CMK (cell line): ENCODE measurements at places on chromosomes 5 and 9.

DNA sequence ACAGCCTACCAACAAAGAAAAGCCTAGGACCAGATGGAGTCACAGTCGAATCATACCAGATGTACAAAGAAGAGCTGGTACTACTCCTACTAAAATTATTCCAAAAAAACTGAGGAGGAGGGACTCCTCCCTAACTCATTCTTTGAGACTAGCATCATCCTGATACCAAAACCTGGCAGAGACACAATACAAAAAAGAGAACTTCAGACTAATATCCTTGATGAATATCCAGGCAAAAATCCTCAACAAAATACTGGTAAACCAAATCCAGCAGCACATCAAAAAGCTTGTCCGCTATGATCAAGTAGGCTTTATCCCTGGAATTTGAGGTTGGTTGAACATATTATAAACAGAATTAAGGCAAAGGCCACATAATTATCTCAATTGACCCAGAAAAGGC is 900.4 kb upstream of the ARRDC3 start:
- no peak for DNase-seq

- DNase-seq = no peak
These were observed 154.7 kb downstream of the FAM114A2 start for GRCh38 chr5:153883854-153884611.

- no peak for DNase-seq
These were observed 51.0 kb upstream of the PSD2 start for GRCh38 chr5:139744471-139745131.

GRCh38 chr5:104650313-104651055 is 1087.9 kb upstream of the NUDT12 start:
- DNase-seq = no peak

GRCh38 chr5:161286066-161286655 is 260.4 kb downstream of the GABRB2 start:
- no peak for DNase-seq

DNA sequence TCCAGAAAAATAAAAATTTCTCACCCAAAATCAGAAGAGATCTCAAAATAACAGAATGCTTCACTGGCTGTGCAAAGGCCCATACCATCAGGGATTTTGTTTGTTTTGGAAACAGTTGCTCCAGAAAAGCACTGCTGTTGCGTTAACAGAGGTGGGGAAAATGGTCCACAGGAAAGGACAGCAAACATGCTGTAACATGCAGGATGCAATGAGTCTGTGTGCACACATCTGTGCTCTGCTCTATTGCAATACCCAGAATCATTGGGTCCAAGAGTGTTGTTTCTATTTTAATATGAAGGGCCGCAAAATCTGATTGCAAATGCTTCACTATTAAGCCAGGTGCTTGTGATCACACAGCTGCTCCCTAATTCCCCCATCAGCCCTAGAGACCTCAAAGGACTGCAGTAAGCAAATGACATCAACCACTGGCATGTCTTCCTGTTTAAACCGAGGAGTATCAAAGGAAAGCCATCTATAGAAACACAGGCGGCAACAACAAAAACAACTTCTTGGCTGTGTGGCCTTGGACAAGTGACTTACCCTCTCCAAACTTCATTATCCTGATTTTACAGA is 141.0 kb downstream of the DCP2 start:
- DNase-seq = no peak

- DNase-seq = no peak
These were observed 26.5 kb downstream of the TRMO start for GRCh38 chr9:97895695-97896332.

GRCh38 chr9:12723409-12724028 is 30.3 kb downstream of the TYRP1 start:
- DNase-seq = no peak

GRCh38 chr9:93077367-93077766 is 18.6 kb upstream of the CARD19 start:
- no peak for DNase-seq

DNA sequence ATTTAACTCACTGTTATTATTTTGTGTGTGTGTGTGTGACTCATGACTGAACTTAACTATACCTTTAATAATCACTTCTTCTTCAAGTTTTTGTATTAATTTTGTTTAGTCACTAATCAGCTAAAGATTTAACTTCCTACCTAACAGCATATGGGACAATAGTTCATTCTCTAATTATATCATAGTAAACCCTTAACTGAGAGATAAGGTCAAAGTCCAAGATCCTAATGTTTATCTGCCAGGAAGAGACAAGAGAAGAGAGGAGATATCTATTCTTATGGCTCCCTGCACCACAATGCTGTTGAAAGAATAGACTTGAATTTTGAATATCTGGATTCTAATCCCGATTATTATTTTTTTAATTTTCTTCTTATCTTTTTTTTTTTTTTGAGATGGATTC is 28.1 kb downstream of the FREM1 start:
- no peak for DNase-seq

GRCh38 chr5:176734756-176735342 is 75.5 kb upstream of the UNC5A start:
- DNase-seq = no peak
